ENCODE measurements at places on chromosomes 2 and 18. TPM values are rescaled to one million over a fixed set of nuclear protein-coding genes. Genes with fewer than 3 reads are reported as not detected.

Gene POTEC
- total RNA-seq, result not detected

DNA sequence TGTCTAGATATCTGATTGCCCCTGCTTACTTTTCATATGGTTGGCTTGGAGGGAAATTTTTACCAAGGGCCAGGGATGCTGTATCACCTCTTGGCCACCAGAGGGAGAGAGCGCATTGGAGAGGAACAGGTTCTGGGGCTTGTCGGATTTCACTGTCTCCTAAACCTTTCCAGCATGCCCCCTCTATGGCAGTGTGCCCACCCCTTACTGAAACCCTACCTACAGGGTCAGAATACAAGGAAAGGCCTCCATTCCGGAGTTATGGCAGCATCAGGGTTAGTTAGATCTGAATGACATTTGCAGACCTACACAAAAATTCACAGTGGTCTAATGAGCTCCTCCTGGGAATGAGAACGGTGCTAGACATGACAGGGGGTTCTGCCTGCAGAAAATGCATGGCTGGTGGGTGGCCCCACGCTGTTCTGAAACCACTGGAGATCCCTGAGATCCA lies 5.8 kb downstream of the SLC14A2 start:
- peaks cover 34% of the 10 kb centered on the region for H3K4me1 ChIP-seq
- no peak overlapping the region for H3K4me3 ChIP-seq
- H3K27ac ChIP-seq, result no peak overlapping the region
- no peak for DNase-seq

Gene SPATA3
- total RNA-seq, result not detected

DNA sequence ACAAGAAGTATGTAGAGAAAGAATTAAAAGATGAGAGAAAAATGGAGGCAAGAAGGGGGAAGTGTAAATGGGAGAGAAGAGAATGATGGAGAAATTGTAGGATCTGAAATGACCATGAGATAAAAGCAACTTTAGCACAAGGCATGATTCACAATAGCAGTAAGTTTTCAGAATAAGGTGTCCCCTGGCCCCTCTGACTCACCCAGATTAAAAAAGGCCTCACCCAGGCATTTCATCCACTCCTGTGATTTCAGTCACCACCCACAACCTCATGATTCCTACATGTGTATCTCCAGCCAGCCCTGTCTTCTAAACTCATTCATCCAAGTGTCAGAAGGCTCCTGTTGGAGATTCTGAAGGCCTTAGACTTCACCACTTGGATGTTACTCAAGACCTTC lies 56.6 kb downstream of the SP100 start:
- no peaks in the 10 kb centered on the region for H3K27me3 ChIP-seq
- peak overlapping the region; percentile 69 for H3K27ac ChIP-seq
- DNase-seq, result no peak
- H3K4me1 ChIP-seq, result peaks cover 3% of the 10 kb centered on the region
- H3K4me3 ChIP-seq, result no peak overlapping the region

GRCh38 chr18:8699948-8700347 lies 5.4 kb upstream of the MTCL1 start:
- H3K4me3 ChIP-seq, result no peak overlapping the region
- no peaks in the 10 kb centered on the region for H3K36me3 ChIP-seq

DNA sequence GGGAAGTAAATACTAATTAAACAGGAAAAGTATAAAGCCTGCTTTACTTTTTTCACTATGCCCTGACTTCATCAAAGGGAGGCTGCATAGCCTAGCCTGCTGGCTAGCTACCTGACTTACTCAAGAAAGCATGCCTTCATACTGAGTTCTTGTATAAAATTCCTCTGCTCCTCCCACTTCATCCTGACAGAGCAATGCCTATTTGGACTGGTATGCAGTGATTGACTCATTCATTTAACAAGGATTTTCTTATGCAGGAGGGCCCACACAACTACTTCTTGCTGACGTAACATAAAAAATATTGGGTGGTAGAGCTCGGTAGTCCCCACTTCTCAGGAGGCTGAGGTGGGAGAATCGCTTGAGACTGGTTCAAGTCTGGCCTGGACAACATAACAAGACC lies 70.5 kb downstream of the PRPF40A start:
- peaks cover 17% of the 10 kb centered on the region for H3K4me1 ChIP-seq
- no peaks in the 10 kb centered on the region for H3K27me3 ChIP-seq
- no peak overlapping the region for H3K4me3 ChIP-seq
- peak overlapping the region; percentile 75 for H3K27ac ChIP-seq
- H3K36me3 ChIP-seq, result peaks cover 17% of the 10 kb centered on the region

DNA sequence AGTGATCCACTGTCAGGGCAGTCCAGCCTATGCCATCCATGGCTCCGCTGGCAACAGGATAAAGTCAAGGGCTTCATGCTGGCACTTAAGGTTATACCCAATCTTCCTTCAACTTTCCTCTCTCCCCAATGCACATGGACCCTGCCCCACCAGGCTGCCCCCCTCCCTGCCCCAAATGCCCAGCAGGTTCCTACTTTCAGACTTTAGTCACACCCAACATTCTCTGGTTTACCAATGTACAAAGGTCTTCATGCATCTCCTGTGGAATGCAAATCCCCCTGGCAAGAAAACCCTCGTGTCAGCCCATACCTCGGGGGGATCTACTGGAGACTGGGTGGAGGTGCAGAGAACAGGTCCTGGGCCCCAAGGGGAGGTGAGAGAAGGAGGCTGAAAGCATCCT lies 59.3 kb downstream of the MCFD2 start:
- peak overlapping the region; percentile 88 for H3K27ac ChIP-seq
- H3K36me3 ChIP-seq, result no peaks in the 10 kb centered on the region
- no peak overlapping the region for H3K4me3 ChIP-seq
- H3K27me3 ChIP-seq, result no peaks in the 10 kb centered on the region
- H3K4me1 ChIP-seq, result peaks cover 78% of the 10 kb centered on the region
- DNase-seq, result no peak

GRCh38 chr2:69560147-69560482 lies 83.4 kb downstream of the AAK1 start:
- H3K36me3 ChIP-seq, result peaks cover 3% of the 10 kb centered on the region
- H3K4me3 ChIP-seq, result no peak overlapping the region
- H3K4me1 ChIP-seq, result peaks cover 36% of the 10 kb centered on the region
- no peak overlapping the region for H3K27ac ChIP-seq
- no peaks in the 10 kb centered on the region for H3K27me3 ChIP-seq

DNA sequence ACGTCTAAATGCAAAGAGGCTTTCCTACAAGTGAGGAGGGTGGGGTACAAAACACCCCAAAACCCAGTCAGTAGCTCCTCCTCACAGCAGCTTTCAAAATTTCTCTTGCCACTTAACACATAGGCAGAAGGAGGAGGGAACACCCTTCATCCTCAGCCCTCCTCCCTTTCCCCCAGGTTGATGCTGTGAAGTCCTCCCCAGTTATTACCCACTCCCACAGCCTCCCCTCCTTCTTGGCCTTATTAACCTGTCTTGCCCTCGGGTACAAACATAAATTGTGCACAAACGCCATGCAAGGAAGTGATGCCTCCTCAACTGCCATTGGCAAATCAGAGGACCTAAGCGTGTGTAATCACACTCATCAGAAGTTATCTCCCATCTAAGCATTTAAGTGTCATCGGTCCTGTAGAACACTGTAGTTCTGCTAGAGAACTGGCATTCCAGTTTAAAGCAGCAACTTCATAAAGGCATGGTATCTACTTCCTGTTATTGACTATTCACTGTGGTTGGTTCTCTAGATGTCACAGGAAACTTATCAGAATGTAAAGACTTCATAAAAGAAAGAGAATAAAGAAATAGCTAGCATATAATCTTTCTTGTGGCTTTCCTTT lies at the start of gene DSC1:
Gene DSC1 (minus strand): TSS at position 32 of the 611 bp plus-strand sequence. CDS start 262 bp downstream, outside the sequence.
- H3K27ac ChIP-seq, result no peak within 1 kb of the TSS
- peaks cover 8% of the 10 kb centered on the region for H3K4me1 ChIP-seq
- H3K4me3 ChIP-seq, result no peak within 1 kb of the TSS
- no peaks in the 10 kb centered on the region for H3K36me3 ChIP-seq

DNA sequence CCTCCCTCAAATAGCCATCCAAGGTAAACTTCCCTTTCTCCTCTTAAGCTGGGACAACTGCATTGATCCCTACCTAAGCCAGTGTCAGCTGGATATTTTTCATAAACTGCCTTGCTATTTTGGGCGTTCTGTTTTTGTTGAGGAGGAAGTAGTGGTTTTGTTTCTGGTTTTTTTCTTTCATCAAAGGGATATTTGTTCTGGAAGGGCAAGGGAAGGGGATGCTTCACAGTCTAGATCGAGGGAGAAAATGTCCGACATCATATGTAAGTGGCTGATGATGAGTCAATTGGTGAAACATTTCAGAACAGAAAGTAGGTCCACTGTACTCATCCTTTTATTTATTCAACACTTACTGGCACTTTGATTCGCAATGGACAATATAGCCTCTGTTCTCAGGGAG lies 31.0 kb downstream of the TANC1 start:
- no peak overlapping the region for H3K27ac ChIP-seq
- no peak for DNase-seq
- peaks cover 40% of the 10 kb centered on the region for H3K4me1 ChIP-seq
- no peaks in the 10 kb centered on the region for H3K27me3 ChIP-seq
- no peaks in the 10 kb centered on the region for H3K36me3 ChIP-seq
- H3K4me3 ChIP-seq, result peak overlapping the region; percentile 13

GRCh38 chr2:30688956-30689401 lies 118.3 kb downstream of the CAPN13 start:
- DNase-seq, result no peak
- no peaks in the 10 kb centered on the region for H3K36me3 ChIP-seq
- peaks cover 25% of the 10 kb centered on the region for H3K4me1 ChIP-seq
- no peak overlapping the region for H3K4me3 ChIP-seq
- peak overlapping the region; percentile 90 for H3K27ac ChIP-seq

Gene C2orf92
- 10.0 TPM for total RNA-seq

Gene FAM237A
- total RNA-seq, result not detected

DNA sequence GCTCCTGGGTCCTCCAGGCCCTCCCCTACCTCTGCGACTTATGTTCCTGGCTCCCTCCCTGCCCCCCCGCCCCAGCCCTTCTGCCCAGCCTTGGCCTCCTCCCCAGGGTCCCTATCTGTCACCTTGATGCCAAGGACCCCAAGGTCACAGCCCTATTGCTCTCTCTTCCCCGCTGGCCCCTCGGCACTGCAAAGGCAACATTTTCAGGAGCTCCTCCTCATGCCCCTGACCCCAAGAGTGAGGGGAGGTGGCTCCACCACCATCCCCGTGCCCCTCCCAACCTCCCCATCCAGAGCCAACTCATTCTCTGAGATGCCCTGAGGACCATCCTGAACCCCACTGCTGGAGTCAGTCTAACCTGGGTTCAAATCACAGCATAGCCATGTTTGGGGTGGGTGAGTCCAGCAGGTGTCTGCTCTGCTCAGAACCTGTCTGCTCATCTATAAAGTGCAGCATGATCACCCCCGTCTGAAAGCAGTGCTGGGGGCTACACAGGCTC lies 11.7 kb downstream of the LIMS2 start:
- H3K36me3 ChIP-seq, result peaks cover 2% of the 10 kb centered on the region
- peak; percentile 44 for DNase-seq
- peak overlapping the region; percentile 33 for H3K4me3 ChIP-seq
- peaks cover 81% of the 10 kb centered on the region for H3K4me1 ChIP-seq

Gene FSHR
- total RNA-seq, result not detected

- H3K4me3 ChIP-seq, result no peak overlapping the region
- no peak for DNase-seq
- H3K36me3 ChIP-seq, result no peaks in the 10 kb centered on the region
- H3K27ac ChIP-seq, result peak overlapping the region; percentile 81
- H3K27me3 ChIP-seq, result no peaks in the 10 kb centered on the region
Measured at GRCh38 chr2:174023591-174024523, 58.7 kb upstream of the SP3 start.

GRCh38 chr2:32222966-32223365 lies 41.7 kb downstream of the NLRC4 start:
- no peak overlapping the region for H3K27ac ChIP-seq
- H3K27me3 ChIP-seq, result no peaks in the 10 kb centered on the region

DNA sequence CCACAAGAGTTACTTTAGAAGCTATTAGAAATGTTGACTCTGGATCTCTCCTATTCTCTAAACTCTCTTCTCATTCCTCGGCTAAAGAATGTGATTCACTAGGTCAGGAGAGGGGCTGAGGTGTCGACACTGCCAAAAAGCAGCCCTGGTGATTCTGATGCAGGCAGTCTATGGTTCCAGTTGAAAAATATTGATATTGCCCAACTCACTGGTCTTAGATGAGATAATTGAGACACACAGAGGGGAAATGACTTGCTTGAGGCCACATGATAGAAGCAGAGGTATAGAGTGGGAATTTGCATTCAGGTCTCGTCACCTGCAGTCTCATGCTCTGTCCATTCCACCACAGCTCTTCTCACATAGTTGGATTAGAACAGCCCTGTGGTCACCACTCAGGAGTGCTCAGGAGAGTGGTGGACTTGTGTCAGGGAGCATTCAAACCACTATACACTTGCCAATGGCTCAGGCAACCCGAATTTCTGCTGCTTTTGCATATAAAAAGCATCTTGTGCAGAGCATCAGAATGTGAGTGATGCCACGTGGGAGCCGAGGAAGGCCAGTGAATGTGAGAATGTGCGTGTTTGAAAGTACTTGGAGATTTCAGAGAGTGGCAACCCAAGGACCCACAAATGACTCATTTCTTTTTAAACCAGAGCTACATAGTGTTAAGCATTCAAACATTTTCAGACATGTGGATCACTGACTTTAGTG lies 65.1 kb upstream of the CTLA4 start:
- peaks cover 75% of the 10 kb centered on the region for H3K4me1 ChIP-seq
- no peak overlapping the region for H3K4me3 ChIP-seq
- no peaks in the 10 kb centered on the region for H3K27me3 ChIP-seq
- peaks cover 6% of the 10 kb centered on the region for H3K36me3 ChIP-seq

Gene RTP5
- not detected for total RNA-seq

DNA sequence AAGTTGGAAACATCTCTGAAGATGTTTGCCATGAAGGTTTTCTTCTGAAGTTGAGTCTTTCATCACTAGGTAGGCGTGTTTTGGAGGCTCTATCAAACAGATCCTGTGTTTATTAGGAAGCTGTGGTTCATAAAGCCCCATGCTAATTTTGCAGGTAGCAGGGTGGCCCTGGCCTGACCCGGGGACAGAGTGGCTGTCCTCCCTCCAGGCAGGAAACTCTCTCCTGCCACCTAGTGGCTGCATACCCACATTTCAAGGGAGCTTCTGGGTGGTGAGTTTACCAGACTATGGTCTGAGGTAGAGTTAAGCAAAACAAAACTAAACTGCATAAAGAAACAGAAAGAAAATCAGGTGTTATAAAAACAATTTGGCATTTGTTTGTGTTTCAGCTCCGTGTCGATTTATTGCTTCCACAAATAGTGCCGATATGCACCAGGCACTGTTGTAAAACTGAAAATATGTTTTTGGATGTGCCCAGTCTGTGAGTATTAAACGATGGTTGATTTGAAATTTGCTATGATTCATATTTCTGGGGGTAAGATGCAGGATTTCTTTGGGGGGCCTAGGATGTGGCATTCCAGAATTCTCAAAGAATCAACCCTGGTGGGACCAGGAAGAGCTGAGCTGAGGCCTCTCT lies 26.0 kb upstream of the IL37 start:
- no peak for DNase-seq
- no peaks in the 10 kb centered on the region for H3K36me3 ChIP-seq
- H3K4me1 ChIP-seq, result no peaks in the 10 kb centered on the region
- no peak overlapping the region for H3K27ac ChIP-seq
- H3K27me3 ChIP-seq, result no peaks in the 10 kb centered on the region

Gene MOCOS
- total RNA-seq, result 13.2 TPM

GRCh38 chr2:128552806-128553551 lies 234.3 kb upstream of the HS6ST1 start:
- DNase-seq, result peak; percentile 65
- H3K4me1 ChIP-seq, result peaks cover 7% of the 10 kb centered on the region
- peaks cover 3% of the 10 kb centered on the region for H3K27me3 ChIP-seq
- H3K4me3 ChIP-seq, result no peak overlapping the region

Measured in chondrocyte (in vitro differentiated cells).